CD4-positive, alpha-beta T cell treated with Interleukin-21 for 1 hour (primary cell): ENCODE measurements at places on chromosomes 16 and 17.

DNA sequence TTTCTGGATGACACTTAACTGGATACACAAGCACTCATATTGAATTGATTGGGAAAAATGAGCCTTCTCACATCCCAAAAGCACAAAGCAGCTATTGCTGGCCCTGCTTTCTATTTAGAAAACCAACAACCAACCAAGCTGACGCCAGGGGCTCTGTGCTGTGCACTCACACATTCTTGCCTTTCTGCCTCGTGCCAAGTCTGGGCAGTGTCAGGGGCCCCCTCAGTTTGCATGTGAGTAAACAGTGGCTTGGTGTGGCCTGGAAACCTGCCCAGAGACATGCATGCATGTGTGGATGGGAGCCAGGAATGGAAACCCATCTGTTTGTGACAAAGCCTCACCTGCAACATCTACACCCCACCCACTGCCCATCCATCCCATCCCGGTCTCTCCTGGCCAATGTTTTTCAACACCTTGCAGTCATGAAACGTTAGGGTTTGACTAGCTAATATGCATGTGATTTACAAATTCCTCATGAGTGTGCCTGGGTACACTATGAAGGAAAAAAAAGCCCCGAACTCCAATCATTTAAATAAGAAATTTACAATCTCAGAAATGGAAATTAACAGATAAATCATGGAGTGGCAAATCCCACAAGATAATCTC lies 20.4 kb downstream of the MIEF2 start:
- DNase-seq = no peak

DNA sequence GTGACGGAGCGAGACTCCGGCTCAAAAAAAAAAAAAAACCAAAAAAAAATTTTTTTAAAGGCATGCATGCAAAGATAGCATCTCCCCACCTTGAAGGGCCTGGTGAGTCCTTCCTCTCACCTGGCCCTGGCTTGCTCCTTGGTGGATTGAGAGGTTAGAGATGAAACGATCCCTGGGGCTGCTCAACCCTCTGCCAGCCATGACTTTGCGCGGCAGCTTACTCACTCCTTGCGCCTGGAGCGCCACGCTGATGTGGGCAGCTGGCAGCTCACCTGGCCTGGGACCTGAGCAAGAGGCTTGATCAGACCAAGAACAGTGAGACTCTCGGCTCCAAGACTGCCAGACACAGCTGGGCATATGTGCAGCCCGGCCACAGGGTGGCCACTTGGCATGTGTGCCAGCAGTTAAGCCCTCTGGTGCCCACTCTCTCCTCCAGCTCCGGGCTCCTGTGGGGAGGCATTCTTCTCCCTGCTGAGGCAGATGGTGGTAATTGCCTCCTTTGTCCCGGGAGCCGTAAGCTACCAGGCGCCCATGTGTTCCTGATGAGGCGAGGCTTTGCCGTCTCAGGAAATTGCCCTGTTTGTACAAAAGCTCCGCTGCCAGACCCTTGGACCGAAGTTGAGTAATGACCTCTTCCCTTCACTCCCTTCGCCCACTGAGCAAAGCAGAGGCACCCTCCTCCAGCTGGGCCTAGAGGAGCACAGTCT lies 5.1 kb upstream of the EVPL start:
- DNase-seq = no peak

- no peak for DNase-seq
Measured at GRCh38 chr16:2451851-2452320, 8.0 kb upstream of the TEDC2 start.

DNA sequence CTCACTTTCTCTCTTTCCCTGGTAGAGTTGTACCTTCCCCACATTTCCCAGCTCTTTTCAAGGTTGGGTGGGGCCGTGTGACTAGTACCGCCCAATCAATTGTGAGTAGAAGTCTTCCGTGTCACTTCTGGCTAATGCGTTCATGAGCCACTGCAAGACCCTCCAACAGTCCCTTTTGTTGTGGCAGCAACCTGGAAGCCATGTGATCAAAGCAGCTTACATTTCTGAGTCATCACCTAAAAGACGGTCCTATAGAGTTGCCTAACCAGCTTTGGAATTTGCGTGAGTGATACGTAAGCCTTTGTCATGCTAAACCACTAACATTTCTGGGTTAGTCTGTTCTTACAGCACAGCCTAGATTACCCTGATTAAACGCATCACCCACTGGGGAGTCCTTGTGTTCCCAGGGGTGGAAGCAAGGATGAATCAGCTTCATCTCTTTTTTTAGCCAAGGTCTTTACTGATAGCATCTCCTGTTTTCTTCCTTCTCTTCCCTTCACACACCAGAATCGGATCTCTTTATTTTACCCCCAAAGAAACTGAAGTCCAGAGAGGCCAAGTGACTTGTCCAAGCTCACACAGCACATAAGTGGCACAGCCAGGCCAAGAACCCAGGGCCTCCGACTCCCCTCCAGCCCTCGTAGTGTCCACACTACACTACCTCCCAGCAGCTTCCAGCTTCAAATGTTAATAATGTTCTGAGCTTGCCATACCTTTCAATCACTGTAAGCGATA lies 366.3 kb upstream of the XYLT1 start:
- no peak for DNase-seq

- no peak for DNase-seq
Measured at GRCh38 chr16:85314512-85314971, 202.3 kb upstream of the CIBAR2 start.

GRCh38 chr17:41772586-41773189 lies 13.8 kb downstream of the JUP start:
- no peak for DNase-seq

- no peak for DNase-seq
Measured at GRCh38 chr17:79799538-79800324, 2.9 kb upstream of the CBX8 start.
